NCI-H1105 treated with DMSO at 0.1 percent for 48 hours (cell line): ENCODE measurements at places on chromosomes 5 and 9.

- DNase-seq, result peak; percentile 3
Observed at GRCh38 chr5:136143763-136144162, 11.1 kb downstream of the SMAD5 start.

DNA sequence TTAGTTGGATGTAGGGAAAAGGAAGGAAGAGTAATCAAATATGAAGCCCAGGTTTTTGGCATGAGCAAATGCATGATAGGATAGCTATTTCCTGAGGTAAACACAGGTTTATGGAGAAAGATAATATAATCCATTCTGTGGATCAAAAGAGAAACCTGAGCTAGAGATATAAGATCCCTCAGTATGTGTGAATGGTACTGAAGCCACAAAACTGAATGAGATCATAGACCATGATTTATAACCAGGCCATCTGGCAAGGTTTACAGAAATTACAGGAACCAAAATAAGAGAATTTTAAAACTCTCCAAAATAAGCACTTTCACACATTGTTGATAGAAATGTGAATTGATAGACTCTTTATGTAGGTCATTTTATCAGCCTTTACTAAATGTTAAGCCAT, 28.7 kb upstream of the ECM2 start:
- no peak for DNase-seq

DNA sequence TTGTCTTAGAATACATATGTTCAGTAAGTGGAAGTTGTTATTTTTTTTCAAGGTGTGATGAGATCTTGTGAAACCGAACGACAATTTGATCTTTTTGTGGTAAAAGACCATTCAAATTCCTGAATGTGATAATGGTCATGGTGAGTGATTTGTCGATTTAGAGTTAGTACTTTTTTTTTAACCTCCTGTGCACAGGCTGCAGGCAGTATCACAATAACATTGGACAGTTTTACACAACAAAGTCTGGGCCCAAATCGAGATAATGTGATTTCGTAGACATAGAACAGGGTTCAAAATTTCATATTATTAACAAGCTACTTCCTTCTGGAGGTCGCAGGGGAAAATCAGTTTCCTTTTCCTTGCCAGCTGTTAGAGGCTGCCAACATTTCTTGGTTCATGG, 48.6 kb upstream of the C5orf46 start:
- no peak for DNase-seq

GRCh38 chr9:92882276-92882675, 4.4 kb upstream of the ZNF484 start:
- no peak for DNase-seq

- no peak for DNase-seq
Observed at GRCh38 chr5:38680094-38680825, 123.8 kb upstream of the LIFR start.

DNA sequence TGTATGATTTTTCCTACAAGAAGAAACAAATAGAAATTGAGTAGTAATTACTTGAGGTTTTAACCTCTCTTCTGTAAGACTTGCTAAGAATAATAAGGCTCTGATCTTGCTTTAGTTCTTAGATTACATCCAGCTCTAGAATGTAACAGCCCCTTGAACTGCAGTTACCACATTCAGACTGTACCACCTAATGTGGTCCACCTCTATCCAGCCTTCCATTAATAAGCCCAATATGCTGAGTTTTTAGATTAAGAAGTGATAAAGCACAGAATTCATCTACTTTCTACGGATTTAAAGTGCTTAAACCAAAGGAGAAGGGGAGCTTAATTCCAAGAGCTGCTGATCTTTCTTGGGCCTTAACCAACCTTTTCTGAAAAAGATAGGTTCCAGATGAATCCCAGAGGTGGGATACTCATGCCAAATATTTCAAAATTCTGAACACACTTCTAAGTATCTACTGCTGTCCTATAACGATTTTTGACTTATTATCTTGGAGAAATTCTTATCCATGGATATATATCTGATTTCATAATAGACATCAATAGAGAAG, 131.5 kb downstream of the ZNF608 start:
- DNase-seq, result no peak

DNA sequence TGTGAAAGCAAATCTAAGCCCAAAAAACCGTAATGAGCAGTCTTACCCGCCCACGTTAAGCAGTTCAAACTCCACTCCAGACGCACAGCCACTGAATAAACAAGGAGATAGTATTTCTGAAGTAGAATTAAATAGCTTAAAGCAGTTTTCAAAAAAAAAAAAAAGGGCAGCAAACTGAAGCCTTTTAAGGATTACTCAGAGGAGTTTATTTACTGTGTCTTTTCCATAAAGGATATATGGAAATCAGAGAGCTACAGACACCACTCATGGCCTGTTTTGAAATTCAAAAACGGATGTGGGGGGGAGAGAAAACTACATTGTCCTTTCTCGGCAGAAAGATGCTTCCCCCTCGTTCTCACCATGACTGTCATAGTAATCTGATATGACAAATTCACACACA, 83.7 kb upstream of the IRX1 start:
- no peak for DNase-seq

DNA sequence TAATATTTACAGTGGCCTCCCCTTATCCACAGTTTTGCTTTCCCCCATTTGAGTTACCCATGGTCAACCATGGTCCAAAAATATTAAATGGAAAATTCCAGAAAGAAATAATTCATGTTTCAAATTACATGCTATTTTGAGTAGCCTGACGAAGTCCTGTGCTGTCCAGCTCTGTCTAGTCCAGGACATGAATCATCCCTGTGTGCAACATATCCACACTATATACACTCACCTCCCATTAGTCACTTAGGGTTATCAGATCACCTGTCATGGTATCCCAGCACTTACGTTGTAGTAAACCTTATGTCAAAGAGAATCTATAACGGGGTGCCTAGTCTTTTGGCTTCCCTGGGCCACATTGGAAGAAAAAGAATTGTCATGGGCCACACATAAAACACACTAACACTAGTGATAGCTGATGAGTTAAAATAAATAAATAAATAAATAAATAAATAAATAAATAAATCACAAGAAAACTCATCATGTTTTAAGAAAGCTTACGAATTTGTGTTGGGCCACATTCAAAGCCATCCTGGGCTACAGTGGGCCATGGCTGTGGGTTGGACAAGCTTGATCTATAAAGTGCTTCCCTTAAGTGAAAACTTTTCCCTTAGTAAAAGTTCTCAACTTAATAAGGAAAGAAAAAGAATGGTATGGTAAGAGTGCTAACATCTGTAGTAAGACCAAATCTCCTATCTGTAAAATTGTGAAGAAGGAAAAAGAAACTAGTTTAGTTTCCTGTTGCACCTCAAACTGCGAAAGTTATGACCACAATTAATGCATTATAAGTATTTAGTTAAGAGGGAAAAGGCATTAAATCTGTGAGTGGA, 15.9 kb upstream of the OMD start:
- DNase-seq, result no peak

- no peak for DNase-seq
Observed at GRCh38 chr9:35948901-35949318, 9.0 kb downstream of the OR2S2 start.

GRCh38 chr5:160075073-160075472, 44.2 kb downstream of the PWWP2A start:
- no peak for DNase-seq

- DNase-seq, result no peak
Observed at GRCh38 chr9:136278221-136278620, 25.7 kb downstream of the CCDC187 start.

DNA sequence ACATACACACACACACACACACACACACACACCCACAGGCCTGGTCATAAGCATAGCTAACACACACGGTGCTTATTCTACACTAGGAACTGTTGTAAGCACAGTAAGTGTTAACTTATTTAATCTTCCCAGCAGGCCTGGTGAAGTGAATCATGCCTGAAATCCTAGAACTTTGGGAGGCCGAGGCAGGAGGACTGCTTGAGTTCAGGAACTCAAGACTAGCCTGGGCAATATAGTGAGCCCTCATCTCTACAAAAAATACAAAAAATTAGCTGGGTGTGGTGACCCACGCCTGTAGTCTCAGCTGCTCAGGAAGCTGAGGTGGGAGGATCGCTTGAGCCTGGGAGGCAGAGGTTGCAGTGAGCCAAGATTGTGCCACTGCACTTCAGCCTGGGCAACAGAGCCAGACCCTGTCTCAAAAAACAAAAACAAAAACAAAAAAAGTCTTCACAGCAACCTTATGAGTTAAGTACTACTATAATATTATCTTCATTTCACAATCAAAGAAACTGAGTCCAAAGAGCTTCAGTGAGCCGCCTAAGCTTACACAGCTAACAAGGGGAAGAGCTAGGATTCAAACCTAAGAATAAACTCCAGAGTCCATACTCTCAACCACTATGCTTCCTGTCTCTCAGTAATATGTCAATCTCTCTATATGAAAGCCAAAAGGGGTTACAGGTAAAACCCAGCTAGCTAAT, 2.3 kb downstream of the MEGF9 start:
- DNase-seq, result no peak

GRCh38 chr5:33379757-33380156, 61.0 kb upstream of the TARS1 start:
- no peak for DNase-seq

GRCh38 chr5:109953761-109954160, 264.0 kb downstream of the MAN2A1 start:
- no peak for DNase-seq

DNA sequence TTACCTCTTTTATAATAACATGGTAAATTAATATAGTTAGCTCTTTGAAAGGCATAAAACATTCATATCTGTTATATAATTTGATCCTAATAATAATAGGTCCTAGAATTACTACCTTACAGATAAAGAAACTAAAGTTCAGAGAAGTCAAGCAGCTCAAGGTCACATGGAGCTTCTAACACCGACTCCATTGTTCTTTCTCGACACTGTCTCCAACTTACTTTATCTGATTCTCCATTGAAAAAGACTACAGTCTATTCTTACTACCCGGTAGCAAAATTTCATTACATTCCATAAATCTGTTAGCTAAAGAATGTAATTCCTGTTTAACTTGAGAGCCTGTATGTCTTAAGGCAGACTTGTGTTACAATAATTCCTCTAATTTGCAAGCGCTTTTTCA, 96.3 kb upstream of the TMEM161B start:
- no peak for DNase-seq

DNA sequence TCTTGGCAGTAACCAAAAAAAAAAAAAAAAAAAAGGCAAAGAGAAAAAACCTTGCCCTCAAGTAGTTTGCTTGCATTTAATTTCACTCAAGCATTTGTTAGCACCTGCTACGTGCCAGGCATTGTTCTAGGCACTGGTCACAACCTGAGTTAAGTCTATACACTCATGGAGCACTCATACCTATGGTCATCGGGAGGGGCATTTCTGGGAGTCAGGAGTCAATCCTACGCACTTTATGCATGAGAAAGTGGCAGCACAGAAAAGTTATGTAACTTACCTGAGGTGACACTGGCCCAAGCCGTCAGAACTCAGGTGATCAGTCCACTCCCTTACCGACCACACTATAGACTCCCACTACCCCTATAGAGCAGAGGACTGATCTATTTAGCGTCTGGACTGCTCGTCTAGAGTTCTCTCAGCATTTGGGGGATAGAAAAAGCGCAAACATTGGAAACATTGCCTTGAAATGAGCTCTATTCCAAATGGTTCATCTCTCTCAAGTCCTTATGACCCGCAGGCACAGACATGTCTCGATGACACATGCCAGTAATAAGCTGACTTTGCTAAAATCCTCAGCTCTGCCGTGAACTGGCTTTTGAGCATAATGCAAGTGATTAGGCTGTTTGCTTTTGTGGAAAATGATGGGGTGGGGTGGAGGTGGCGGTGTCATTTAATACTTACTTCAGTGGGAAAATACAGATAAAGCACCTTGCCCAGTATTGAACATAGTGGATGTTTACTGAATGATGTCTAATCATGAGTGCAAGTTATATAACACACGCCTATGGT, 160.2 kb downstream of the ARHGEF28 start:
- DNase-seq, result peak; percentile 82

DNA sequence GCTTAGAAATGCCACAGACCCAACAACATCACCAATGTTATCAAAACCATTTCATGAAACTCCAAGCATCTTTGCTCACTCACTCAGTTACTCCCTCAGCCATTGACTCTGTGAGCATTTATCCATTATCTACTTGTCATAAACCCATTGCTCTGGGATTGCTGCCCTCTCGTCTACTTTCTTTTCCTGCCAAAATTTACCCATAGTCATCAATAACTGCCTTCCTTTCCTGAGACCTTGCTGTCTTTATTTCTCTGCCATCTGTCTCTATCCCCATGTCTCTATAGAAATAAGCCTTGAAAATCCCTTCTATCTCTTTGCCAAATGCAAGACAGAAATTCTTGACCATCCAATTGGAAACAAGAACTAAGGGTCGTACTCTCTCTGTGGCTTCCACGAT, 26.4 kb upstream of the PUM3 start:
- DNase-seq, result no peak

- no peak for DNase-seq
Observed at GRCh38 chr5:31463351-31463750, 68.5 kb downstream of the DROSHA start.

DNA sequence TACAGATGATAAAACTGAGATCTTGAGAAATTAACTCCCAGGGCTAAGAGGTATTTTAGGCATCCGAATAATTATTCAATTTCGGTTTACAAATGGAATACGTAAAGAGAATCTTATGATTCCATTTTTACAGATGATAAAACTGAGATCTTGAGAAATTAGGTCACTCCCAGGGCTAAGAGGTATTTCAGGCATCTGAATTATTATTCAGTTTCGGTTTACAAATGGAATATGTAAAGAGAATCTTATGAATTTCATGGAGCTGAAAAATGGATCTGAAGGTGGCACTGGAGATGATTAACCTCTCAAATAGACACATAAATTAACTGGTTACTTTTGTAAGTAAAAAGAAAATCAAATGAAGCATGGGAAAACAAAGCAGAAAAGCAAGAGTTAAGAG, 44.2 kb downstream of the FGF1 start:
- no peak for DNase-seq

DNA sequence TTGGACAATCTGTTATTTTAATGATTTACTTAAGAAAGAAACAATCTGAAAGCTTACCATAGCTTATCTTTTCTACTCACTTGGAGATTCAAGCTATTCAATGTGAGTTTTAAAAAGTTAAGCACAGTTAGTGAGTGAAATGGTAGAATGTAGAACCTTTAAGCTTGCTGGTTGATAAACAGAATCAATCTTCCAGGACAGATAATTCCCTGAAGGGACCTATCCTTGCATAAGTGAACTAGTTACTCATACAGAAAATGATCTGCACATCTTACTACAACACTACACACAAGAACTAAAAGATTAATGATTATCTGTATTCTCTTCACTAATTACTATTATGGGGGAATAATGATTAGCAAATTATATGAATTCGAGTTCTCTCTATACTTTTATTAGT, 165.6 kb downstream of the PALM2AKAP2 start:
- no peak for DNase-seq
